ENCODE measurements at places on chromosomes 11 and 22.

DNA sequence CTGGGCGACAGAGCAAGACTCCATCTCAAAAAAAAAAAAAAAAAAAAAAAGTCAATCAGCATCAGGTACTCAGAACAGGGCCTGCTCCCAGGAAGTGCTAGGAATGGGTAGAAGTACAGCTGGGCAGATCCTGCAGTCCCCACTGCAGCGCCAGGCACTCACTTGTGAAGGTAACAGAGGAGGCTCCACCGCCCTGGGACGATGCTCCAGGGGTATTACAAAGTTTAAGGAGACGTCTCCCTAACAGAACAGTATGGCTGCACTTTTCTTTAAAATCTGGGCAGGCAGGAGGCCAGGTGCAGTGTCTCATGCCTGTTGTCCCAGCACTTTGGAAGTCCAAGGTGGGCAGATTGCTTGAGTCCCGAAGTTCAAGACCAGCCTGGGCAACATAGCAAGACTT is 1449.0 kb downstream of the BRD1 start:
- H3K4me1 ChIP-seq = no peaks in the 10 kb centered on the region
- H3K36me3 ChIP-seq = no peaks in the 10 kb centered on the region
- peaks cover 94% of the 10 kb centered on the region for H3K27me3 ChIP-seq
- no peak overlapping the region for H3K27ac ChIP-seq

DNA sequence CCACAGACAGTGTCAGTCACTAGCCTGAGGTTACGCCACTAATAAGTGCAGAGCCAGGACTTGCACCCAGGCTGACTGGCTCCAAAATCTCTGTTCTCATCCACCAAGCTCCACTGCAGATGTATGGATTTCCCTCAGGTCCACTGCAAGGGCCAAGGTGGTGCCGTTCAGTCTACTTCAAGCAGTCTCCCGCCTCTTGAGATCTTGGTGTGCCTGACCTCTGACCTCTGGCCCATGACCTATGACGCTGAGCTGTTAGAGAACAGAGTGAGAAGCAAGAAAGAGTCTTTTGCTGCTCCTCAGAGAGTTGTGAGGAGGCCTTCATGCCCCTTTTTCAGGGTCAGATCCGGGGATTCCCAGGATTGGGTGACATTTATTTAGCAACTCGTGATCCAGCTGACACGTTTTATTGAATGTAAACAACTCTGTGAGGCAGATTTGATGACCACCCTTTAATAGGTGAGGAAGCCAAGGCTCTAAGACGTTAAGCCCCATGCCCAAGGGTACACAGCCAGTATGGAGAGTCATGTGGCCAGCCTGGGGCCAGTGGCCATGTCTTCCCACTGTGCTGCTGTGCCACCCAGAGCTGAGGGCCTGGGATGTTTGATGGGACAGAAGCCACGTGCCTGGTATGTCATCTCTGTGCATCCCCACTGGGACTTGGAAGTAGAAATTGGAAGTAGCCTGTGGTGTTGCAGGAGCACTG is 25.2 kb downstream of the DCPS start:
- H3K4me3 ChIP-seq = no peak overlapping the region
- DNase-seq = no peak
- no peaks in the 10 kb centered on the region for H3K27me3 ChIP-seq
- H3K4me1 ChIP-seq = no peaks in the 10 kb centered on the region
- no peaks in the 10 kb centered on the region for H3K36me3 ChIP-seq

GRCh38 chr11:45592636-45593035 is 72.8 kb downstream of the CHST1 start:
- no peak overlapping the region for H3K4me3 ChIP-seq
- H3K4me1 ChIP-seq = no peaks in the 10 kb centered on the region

DNA sequence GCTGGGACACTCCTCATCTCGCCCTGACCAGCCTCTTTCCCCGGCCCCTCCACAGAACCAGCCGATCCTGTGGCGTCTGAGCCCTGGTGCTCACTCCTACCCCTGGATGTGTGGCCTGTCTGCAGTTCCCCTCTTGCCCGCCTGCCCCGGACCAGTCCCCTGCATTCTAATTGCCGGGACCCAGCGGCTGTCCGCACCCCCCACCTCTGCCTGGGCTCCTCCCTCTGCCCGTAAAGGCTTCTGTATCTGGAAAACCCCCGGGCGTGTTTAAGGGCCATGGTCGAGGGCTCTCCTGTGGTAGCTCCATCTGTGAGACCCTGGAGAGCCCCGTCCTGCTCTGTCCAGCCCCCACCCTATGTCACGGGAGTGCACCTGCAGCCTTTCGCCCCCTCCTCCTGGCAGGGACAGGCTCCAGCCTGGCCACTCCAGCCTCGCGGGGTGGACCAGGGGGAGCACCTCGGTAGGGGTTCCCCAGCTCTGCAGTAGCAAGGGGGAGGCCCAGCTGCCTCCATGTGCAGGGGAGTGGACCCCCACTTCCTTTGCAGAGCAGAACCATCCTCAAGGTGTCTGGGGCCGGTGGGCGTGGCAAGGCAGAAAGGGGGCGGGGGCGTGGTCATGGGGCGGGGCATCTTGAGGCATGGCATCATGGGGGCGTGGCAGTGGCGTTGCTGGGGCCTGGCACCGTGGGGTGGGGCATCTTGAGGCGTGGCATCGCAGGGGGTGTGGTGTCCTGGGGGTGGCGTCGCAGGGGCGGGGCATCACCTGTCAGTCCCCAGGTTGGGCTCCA is 430.4 kb downstream of the TBC1D22A start:
- H3K36me3 ChIP-seq = no peaks in the 10 kb centered on the region
- H3K27ac ChIP-seq = no peak overlapping the region
- peaks cover 14% of the 10 kb centered on the region for H3K27me3 ChIP-seq
- H3K4me1 ChIP-seq = no peaks in the 10 kb centered on the region

GRCh38 chr11:102309621-102310541 is 7.4 kb upstream of the BIRC3 start:
- no peak for DNase-seq
- no peaks in the 10 kb centered on the region for H3K27me3 ChIP-seq

- peaks cover 43% of the 10 kb centered on the region for H3K36me3 ChIP-seq
- H3K27me3 ChIP-seq = no peaks in the 10 kb centered on the region
- peaks cover 33% of the 10 kb centered on the region for H3K4me1 ChIP-seq
Measured at GRCh38 chr22:50274311-50274710, 4.1 kb upstream of the MAPK11 start.

DNA sequence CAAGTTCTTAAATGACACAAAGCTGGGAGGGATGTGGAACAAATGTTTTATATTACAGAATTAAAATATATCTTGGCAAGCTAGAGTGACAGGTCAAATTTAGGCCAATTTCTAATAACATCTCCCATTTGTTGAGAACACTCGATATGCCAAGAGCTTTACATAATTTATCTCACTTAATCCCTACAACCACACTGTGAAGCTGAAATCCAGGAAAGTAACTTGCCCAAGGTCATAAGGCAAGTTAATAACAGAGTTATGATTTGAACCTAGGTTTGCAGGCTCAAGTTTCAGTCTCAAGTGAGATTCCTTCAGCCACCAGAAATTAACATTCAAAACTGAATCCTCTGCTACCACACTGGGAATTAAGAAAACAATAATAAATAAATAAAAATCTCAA is 38.3 kb downstream of the RAB30 start:
- no peak for DNase-seq
- no peaks in the 10 kb centered on the region for H3K27me3 ChIP-seq
- H3K4me3 ChIP-seq = no peak overlapping the region
- H3K4me1 ChIP-seq = peaks cover 23% of the 10 kb centered on the region
- no peaks in the 10 kb centered on the region for H3K36me3 ChIP-seq

- H3K4me1 ChIP-seq = peaks cover 45% of the 10 kb centered on the region
- DNase-seq = peak; percentile 68
- H3K36me3 ChIP-seq = no peaks in the 10 kb centered on the region
- H3K27me3 ChIP-seq = no peaks in the 10 kb centered on the region
- peak overlapping the region; percentile 72 for H3K27ac ChIP-seq
- no peak overlapping the region for H3K4me3 ChIP-seq
Measured at GRCh38 chr22:46547883-46548244, 10.4 kb upstream of the CELSR1 start.

- DNase-seq = no peak
- H3K36me3 ChIP-seq = no peaks in the 10 kb centered on the region
- H3K27me3 ChIP-seq = 0 out of 2 replicates have a peak, but pooled peaks cover 3% of the 10 kb centered on the region
- H3K4me1 ChIP-seq = peaks cover 14% of the 10 kb centered on the region
Measured at GRCh38 chr22:25745341-25746011, 3.5 kb downstream of the MYO18B start.

- no peaks in the 10 kb centered on the region for H3K36me3 ChIP-seq
- DNase-seq = no peak
- peaks cover 9% of the 10 kb centered on the region for H3K4me1 ChIP-seq
- no peak overlapping the region for H3K27ac ChIP-seq
- H3K4me3 ChIP-seq = no peak overlapping the region
- no peaks in the 10 kb centered on the region for H3K27me3 ChIP-seq
Measured at GRCh38 chr22:24432059-24432853, 4.9 kb downstream of the ADORA2A start.

DNA sequence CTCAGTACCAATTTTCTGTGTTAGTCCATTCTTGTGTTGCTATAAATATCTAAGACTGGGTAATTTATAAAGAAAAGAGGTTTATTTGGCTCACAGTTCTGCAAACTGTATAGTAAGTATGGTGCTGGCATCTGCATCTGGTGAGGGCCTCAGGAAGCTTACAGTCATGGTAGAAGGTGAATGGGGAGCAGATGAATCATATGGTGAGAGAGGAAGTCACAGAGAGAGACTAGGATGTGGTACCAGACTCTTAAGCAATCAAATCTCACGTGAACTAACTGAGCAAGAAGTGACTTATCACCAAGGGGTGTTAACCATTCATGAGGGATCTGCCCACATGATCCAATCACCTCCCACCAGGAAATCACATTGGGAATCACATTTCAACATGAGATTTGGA is 60.8 kb upstream of the ZBED5 start:
- no peak overlapping the region for H3K27ac ChIP-seq
- H3K4me1 ChIP-seq = no peaks in the 10 kb centered on the region
- DNase-seq = no peak
- no peaks in the 10 kb centered on the region for H3K36me3 ChIP-seq
- no peaks in the 10 kb centered on the region for H3K27me3 ChIP-seq

DNA sequence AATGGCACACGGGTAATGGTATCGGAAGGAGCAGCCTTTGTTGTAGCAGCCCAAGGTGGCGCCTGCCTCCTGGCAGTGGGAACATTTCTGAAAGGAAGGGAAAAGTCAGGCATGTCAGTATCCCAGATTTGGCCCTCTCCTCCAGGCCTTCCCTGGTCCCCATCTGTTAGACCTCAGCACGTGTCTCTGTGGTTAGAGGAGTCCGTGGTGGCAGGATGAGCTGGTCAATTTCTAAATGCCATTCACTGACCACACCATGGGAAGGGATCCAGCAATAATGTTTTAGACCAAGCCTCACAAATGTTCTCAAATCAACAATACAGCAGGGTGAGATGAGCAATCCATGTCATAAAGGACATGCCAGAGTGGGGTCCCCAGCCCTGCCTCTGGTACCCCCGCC is 49.0 kb upstream of the CYP2D6 start:
- no peaks in the 10 kb centered on the region for H3K4me1 ChIP-seq
- H3K27ac ChIP-seq = no peak overlapping the region
- DNase-seq = no peak
- no peaks in the 10 kb centered on the region for H3K36me3 ChIP-seq

DNA sequence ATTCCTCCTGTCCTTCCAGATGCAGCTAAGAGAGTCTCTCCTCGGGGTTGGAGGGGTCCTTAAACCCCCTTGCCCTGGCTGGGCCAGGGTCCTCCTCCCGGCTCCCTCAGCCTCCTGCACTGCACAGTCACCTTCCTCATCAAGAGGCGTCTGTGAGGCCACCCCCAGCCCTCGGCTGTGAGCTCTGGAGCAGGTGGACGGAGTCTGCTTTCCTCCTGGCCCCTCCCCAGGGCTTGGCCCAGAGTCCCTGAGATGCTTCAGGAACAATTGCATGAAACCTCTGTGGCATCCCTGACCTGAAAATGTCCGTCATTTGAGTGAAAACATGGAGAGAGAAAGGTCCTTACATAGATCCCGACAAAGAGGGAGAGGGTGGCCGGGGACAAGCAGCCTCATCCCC is 6.7 kb upstream of the FGF3 start:
- peaks cover 16% of the 10 kb centered on the region for H3K4me1 ChIP-seq
- no peak overlapping the region for H3K27ac ChIP-seq
- no peak for DNase-seq
- no peaks in the 10 kb centered on the region for H3K36me3 ChIP-seq
- no peaks in the 10 kb centered on the region for H3K27me3 ChIP-seq

Measured in PC-9 (cell line).